ENCODE measurements at places on chromosomes 7 and 10.

GRCh38 chr7:33979807-33980355 lies 74.5 kb downstream of the BMPER start:
- DNase-seq = no peak

DNA sequence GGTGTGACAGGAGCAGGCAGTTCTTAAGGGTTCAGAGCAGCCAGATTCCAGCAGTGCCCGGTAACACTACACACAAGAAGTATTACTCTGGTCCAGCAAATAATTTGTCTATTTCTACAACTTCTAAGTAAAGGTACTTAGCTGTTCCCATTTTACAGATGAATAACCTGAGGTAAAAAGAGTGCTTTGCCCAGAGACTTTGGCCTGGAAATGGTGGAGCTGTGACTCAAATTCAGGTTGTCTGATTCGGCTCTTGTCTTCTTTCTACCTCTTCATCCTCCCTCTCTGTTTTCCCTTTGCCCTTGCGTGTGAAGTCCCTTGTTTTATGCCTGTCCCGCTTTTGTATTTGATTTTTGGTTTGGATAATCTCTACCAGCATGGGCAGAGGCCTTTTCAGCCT lies 17.1 kb downstream of the SFRP5 start:
- no peak for DNase-seq

DNA sequence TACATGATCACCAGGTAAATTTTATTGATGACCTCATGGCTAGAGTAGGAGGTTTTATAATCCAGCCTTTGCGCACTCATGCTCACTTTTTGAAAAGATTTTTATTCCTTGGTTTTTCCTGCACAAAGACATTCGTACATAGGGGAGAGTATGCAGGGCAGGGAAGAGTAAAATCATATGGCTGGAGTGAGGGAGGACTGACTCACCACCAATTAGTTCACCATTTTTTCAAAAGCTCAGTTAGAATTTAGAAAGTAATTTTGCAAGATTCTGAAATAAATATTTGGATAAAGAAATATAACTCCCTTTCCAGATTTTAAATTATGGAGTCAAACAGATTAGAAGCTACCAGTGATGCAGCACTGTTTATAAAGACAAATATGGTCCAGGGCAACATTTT lies 111.9 kb downstream of the SEMA3D start:
- no peak for DNase-seq

DNA sequence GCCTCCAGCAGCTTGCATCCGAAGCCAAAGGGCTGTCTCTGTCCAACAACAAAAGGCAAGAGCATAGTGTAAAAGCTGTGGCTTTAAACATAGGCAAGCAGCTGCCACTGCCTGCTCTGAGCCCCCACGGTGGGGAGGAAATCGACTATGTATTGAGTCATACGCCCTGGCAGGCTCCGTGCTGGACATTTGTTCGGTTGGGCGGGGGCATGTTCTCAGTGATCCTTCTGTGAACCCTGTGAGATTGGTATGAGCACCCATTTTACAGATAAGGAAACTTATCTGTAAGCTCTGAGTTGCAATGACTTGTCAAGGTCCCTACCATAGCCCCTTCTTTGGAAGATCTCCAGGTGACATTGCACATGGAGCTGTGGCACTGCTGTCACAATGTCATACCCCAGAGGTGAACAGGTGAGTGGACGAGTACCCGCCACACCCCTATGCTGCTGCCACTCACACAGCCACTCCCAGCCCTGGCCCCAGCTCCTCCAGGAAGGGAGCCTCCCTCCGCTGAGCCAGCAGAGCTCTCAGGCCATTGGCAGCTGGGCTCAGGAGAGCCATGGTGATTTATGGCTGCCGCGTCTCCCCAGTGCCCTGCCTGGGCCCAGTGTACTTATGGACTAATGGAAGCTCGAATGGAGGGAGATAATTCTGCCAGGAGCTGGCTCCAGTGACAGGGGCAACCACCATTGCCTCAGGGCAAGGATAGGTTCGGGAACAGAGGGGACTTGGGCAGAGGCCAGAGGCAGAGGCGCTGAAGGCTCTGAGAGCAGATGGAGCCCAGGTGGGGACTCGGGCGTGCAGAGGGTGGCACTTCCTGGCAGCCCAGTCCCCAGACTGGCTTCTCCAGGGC lies 43.7 kb downstream of the UNC5B start:
- no peak for DNase-seq

- DNase-seq = no peak
Measured at GRCh38 chr7:156169474-156170370, 357.5 kb upstream of the SHH start.

GRCh38 chr7:38299275-38299931 lies 26.0 kb upstream of the TARP start:
- no peak for DNase-seq

- no peak for DNase-seq
Measured at GRCh38 chr10:49133706-49134248, at the start of gene FAM170B. Gene FAM170B, minus strand, starts transcription at chr10:49134021. Its CDS starts 103 bp downstream, at chr10:49133918.

- DNase-seq = no peak
Measured at GRCh38 chr10:18261768-18262231, 121.6 kb downstream of the CACNB2 start.

GRCh38 chr10:77357611-77358310 lies 279.8 kb downstream of the KCNMA1 start:
- DNase-seq = no peak

- DNase-seq = no peak
Measured at GRCh38 chr10:18793951-18794350, 134.7 kb downstream of the ARL5B start.

GRCh38 chr7:137403353-137403695 lies 59.8 kb upstream of the PTN start:
- no peak for DNase-seq

- no peak for DNase-seq
Measured at GRCh38 chr7:44259547-44260457, 59.0 kb downstream of the YKT6 start.

DNA sequence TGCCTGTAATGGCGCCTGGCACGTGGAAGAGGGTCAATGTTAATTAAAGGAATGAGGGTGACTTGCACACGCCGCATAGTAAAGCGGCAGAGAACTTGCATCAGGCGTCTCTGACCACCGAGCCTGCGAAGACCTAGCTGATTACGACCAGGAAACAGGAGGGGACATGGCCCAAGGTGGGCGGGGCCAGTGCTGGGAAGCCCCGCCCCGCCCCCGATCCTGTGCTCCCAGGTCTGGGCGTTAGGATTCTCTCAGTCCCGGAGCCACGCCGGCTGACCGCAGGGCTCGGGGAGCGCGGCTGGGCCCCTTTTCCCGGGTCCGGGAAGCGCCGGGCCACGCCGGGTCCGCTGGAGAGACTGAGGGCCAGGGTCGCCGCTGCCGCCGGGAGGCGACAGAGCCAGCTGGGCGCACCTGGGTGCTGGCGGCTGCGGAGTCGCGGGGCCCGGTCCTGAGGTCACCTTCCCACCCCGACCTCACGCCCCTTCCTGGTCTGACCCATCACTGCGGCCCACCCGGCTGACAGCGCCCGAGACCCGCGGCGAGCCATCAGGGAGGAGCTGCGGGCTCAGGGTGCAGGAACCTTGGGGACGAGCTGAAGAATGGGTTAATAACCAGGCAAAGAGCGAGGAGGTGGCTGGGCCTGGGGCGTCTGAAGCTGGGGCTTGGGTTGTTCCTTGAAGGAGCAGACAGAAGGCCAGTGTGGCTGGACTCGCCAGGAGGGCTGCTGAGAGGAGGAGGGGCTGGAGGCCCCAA lies 23.0 kb upstream of the GRID1 start:
- DNase-seq = no peak

DNA sequence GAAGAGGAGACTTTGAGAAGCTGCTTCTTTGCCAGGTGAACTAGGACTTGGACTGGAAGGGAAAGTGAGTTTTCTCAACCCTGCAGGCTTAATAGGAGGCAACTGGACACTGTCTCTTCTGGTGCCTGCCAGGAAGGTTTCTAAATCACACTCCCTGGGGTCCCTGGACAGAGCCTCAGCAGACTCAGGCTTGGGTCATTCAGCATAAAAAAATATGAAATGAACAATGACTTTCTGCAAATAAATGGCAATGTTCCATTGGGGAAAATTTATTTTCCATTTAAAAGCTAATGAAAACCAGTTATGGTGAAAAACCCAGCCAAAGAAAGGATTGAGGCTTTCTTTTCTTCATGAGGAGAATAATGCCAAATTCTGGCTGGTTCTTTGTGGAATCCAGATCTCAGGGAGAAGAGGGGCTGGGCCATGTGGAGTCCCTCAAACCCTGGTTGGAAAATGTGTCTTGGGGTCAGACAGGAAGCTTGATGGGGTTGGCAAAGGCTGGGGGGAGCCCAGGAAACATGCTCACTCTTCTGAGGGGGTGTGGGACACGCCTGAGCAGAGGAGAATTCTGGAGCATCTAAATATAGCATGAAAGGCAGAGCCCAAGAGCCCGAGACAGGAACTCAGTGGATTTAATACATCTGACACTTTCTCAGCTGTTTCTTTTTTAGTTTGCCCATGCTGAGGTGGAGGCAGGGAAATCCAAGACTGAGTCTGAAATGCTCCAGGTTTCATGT lies 65.2 kb upstream of the EMX2 start:
- DNase-seq = no peak

- DNase-seq = no peak
Measured at GRCh38 chr10:79162861-79163665, 94.3 kb downstream of the ZMIZ1 start.

- DNase-seq = no peak
Measured at GRCh38 chr10:10792681-10793080, 225.0 kb upstream of the CELF2 start.

DNA sequence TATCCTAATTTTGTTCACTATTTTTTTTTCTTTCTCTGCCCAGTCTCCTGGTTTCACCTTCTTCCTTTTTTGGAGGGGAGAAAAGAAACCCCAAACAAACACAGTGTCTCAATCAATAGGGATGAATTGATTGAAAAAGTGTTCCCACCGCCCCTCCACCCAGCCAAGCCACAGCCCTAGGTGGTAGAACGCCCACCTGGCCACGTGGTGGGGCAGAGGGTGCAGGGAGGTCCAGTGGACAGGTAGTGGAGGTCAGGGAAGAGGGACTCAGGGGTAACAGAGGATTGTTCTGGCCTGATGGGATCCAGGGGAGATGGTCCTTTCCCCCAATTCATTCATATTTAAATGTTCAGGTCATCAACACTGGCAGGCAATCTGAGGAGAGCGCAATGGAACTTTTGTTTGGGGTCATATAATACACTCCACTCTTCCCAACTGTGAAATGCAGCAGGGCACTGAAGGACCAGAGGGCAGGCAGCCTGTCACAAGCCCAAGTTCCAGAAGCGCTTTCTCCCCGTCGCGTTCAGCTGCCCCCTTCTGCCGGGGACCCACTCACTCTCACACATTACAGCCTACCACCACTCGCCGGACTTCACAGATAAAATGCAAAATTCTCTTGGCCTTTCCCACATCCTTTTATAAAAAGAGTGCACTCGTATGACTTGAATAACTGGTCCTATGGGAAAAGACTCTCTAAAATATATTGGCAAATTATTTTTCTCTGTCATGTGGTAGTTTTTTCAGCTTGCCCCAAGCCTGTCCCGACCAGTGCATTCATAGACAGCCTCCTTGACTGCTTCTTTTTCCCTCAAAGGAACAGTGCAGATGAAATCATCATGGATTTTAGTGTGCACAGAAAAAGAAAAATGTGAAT lies 1.6 kb downstream of the INHBA start:
- no peak for DNase-seq

GRCh38 chr7:35420656-35421055 lies 166.8 kb upstream of the TBX20 start:
- DNase-seq = no peak
